Caco-2 (cell line): ENCODE measurements at places on chromosomes 6 and 20. TPM values are rescaled to one million over a fixed set of nuclear protein-coding genes. Genes with fewer than 3 reads are reported as not detected.

The NRM gene
- total RNA-seq: 31.7 and 32.1 TPM in 2 replicates

- H3K4me1 ChIP-seq: peaks cover 8% of the 10 kb centered on the region
- H3K4me3 ChIP-seq: peak within 1 kb of the TSS; percentile 78
- peak; percentile 80 for DNase-seq
- H3K27ac ChIP-seq: no peak within 1 kb of the TSS
- no peaks in the 10 kb centered on the region for H3K36me3 ChIP-seq
Observed at GRCh38 chr6:144149894-144150709, at the start of gene STX11. TSS of gene STX11 (plus strand) at chr6:144150517. CDS start at chr6:144186628, 36,111 bp downstream.

DNA sequence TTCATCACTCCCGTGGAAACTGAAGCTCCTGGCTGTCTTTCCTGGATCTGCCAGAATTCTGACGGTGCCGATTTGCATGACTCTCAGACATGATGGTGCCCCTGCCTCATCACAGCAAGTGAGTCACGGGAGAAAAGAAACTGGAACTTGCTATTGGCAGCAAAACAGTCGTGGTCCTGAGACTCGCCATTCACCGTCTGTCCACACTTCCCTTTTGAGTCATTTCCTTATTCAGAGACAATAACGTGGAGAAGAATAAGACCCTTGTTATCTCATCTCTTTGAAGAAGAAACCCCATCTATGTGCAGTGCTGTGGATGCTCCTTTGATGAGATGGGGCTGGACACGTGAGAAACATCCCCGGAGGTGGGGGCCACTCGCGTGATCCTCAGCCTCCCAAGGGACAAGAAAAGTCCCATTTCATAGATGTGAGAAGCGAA lies 4.2 kb downstream of the GPR31 start:
- H3K27ac ChIP-seq: no peak overlapping the region
- no peaks in the 10 kb centered on the region for H3K4me1 ChIP-seq

- H3K4me3 ChIP-seq: no peak overlapping the region
- no peaks in the 10 kb centered on the region for H3K4me1 ChIP-seq
- H3K27me3 ChIP-seq: no peaks in the 10 kb centered on the region
- no peak for DNase-seq
Observed at GRCh38 chr6:33383427-33384185, 8.0 kb upstream of the KIFC1 start.

DNA sequence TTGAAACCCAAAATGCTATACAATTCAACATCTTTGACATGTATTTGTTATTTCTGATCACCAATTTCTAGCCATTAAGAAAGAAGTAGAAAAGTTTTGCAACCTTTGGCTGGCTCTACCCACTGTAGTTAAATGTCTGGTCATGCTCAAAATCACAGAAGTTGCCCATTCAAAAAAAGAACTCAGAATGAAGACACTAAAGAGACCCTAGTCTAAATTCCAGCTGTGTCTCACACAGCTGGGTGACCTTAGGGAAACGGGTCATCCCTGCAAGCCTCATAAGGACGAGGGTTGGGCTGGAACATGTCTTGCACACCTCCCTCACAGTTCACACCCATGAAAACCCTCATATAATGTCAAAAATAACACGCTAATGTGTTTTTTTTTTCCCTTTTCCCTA lies 10.3 kb downstream of the FOXQ1 start:
- no peaks in the 10 kb centered on the region for H3K27me3 ChIP-seq
- H3K4me1 ChIP-seq: peaks cover 58% of the 10 kb centered on the region
- no peak overlapping the region for H3K4me3 ChIP-seq
- DNase-seq: no peak
